ENCODE measurements at places on chromosomes 12 and 14.
A peak's percentile ranks its signal among the peaks of the same experiment; 100 is the strongest.

DNA sequence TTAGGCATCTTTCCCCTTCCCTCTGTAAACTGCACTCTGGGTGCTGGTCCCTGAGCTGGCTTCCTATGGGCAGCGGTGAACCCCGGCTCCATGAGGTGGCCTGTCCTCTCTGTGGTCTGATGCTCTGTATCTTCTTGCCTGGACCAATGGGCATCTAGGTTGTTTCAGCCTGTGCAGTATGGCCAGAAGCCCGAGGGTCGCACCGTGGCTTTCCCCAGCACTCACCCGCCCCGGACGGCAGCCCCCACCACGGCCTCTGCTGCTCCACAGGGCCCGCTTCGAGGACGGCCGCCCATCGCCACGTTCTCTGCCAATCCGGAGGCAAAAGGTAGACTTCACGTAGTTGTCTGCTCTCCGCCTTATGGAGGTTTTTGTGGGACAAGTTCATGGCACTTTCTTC lies 70.1 kb downstream of the EP400 start:
- DNase-seq: no peak

DNA sequence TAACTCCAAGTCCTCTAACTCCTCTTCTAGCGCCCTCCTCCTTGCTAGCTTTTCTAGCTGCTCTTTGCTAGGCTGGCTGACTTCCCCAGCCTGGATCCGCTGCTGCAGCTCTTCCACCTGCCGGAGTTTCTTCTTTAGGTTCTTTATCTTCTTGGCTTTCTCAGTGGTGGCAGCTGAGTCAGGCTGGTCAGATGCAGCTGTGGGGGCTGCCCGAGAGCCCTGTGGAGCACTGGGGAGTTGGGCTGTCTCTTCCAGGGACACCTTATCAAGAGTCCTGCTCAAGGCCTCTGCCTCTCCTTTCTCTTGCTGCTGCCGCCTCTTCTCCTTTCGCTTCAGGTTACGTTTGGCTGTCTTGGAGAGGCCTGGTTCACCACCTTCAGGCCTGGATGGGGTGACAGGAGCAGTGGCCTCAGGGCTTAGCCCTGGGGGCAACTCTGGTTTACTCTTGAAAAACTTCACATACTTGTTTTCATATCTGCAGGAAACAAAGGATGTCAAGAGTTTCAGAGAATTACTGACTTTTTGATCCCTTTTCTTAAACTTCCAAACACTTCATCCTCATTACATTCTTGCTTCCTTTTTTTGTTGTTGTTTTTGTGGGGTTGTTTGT lies 25.7 kb downstream of the PYM1 start:
- DNase-seq: no peak

DNA sequence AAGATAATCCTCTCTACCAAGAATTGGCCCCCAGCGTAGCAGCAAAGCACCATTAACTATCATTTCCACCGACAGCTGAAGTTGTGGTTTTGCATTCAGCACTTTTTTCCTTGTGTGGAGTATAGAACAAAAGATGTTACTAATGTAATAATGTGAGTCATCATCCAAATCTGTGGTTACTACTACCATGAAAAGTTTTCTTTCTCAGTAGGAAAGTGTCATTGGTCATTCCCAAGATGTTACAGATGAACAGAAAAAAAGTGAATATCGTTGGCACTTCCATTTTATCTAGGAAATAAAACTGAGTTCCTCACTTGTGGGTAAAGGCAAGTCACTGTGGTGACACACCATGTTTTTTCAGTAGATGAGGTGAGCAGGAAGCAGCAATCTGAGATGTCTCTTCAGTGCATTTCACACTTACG lies 30.3 kb upstream of the IFNG start:
- peak; percentile 30 for DNase-seq

GRCh38 chr12:41228066-41228820 lies 40.1 kb downstream of the PDZRN4 start:
- DNase-seq: no peak

DNA sequence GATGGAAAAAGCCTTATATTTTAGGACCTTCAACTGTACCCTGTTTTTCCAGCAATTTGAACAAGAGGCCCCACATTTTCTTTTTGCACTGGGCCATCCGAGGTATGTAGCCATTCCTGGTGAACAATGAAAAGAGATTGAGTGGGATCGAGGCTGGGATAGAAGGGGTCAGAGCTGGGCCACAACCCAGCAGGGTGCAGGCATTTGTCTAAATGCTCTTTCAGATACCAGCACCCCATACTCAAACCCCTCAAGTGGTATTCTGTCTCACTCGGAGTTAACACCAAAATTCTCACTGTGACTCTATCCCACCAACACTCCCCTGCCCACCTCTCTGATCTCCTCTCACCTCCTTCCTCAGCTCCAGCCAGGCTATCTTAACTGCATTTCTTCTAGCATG lies 26.8 kb downstream of the DUSP6 start:
- no peak for DNase-seq

DNA sequence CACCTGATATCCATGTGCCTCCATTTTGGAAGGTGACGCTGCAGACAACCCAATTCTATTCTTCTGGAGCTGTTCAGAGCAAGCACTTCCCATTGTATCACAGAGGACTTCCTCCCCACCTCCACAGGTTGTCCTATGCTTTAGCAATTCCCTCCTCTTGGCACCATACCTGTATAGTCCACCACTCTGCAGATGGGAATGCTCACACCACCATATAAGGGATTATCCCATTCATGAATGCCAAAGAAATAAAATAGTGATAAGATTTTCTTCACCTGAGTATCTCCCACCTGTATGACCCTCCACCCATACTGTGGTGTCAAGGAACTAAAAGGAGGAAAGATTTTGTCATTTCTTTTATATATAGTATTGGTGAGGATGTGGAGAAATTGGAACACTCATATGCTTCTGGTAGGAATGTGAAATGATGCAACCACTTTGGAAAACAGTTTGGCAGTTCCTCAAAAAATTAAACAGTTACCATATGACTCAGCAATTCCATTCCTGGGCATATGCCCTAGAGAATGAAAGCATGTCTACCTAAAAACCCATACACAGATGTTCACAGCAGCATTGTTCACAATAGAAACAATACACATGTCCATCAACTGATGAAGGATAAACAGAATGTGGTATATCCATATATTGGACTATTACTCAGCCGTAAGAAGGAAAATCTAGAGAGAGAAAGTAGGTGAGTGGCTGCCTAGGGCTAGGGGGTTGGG lies 75.2 kb downstream of the FIGNL2 start:
- DNase-seq: peak; percentile 77

GRCh38 chr12:107328442-107329133 lies 235.2 kb upstream of the CRY1 start:
- DNase-seq: peak; percentile 75

GRCh38 chr12:68510397-68510796 lies 100.3 kb upstream of the RAP1B start:
- DNase-seq: no peak

- DNase-seq: no peak
Measured at GRCh38 chr14:33899723-33900341, 51.0 kb downstream of the EGLN3 start.

- DNase-seq: no peak
Measured at GRCh38 chr12:110126557-110126956, 2.4 kb downstream of the IFT81 start.

GRCh38 chr12:40262657-40263056 lies 37.9 kb downstream of the LRRK2 start:
- no peak for DNase-seq

- DNase-seq: no peak
Measured at GRCh38 chr12:106729611-106730010, 44.9 kb upstream of the RIC8B start.

- DNase-seq: no peak
Measured at GRCh38 chr12:53618275-53618674, 7.9 kb downstream of the ATF7 start.

GRCh38 chr12:47912556-47912955 lies 7.8 kb upstream of the VDR start:
- no peak for DNase-seq

GRCh38 chr12:131713349-131713748 lies 2.5 kb downstream of the SFSWAP start:
- no peak for DNase-seq

DNA sequence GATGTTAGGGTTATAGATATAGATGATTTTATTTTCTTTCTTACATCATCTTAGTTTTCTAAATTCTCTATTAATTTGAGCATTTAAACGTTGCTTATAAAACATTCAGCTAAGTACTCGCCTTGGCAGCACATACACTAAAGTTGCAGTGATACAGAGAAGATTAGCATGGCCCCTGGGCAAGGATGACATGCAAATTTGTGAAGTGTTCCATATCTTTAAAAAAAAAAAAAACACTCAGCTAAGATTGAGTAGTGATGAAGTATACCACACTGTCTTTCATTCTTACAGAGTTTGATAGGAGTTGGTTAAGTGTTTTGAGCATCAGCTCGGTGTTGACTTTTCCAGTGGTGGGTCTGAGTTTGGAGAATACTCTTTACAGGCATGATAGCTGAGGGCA lies 72.3 kb downstream of the FRMD6 start:
- no peak for DNase-seq

GRCh38 chr12:132186857-132187620 lies 42.8 kb downstream of the NOC4L start:
- no peak for DNase-seq

DNA sequence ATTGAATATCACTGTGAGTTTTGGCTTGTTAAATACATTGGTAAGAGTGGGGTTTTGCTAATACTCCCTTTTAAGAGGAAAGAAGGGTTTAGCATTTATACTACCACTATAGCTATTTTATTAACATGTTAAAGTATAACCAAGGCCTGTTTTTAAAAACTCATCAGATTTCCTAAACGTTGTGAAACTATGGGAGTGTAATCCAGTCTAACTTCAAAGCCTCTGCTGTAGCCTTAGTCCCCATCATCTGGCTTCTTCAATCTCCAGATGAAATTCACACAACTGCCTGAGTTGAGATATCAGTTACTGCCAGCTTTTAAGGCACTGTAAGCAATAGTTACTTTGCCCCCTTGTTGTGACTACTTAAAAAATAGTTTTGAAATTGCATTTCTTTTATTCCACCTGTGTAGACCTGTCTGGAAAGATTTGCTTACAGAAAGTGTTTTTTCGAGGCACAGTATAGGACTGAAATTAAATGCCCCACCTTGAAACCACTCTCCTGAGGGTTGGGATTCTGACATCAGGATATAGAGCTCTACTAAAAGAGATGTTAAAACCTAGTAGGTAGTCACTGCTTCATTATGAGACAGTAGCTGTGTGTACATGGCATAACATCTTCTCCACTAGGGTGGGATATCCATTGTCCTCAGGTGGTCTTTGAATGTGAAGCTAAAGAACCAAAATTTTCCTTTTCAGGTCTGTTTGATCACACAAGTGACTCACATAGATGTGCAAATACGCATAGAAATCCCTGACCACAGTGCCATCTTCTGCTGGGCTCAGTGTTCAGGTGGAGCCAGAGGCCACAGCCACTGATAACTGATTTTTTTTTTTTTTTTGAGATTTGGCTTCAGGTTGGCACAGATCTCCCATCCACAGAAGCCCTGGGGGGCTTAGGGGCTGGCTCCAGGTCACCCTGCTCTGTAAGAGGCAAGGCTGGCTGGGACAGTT lies 125.5 kb downstream of the DAAM1 start:
- DNase-seq: no peak

DNA sequence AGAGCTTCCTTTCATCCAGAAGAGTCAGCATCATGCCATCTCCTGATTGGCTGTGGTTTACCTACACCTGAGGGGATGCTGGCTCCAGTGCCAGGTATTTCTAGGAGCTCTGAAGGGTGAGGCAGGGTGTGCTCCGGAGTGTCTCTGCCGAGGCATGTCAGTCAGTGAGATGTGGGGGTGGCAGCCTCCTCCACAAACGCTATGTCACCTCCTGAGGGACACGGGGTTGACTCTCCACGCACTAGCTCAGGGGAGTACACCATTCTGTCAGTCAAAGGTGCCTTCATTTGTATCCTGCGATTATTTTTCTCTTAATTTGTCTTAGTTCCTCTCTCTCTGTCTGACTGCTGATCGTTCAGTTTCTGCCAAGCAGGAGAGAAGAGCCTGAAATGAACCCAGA lies 604.5 kb downstream of the VRK1 start:
- DNase-seq: no peak

GRCh38 chr14:75885829-75886228 lies 96.0 kb downstream of the TGFB3 start:
- peak; percentile 15 for DNase-seq

- DNase-seq: no peak
Measured at GRCh38 chr12:50947933-50948626, 4.3 kb upstream of the HIGD1C start.

DNA sequence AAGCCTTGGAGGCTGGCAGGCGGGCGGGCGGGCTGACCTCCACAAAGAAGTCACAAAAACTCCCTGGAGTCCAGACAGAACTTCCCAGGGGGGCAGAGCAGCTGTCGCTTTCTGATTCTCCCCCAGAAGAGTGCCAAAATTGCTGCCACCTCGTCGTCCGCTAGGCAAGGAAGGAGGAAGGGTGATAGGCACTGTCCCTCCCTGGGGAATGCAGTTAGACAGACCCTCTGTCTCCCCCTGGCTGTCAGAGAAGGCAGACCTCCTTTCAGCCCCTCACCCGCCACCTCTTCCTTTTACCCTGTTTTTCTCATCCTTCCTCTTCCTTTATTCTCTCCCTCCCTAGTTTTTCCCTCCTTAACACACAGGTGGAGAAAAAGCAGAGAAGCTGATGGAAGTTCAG lies 18.7 kb downstream of the GRIN2B start:
- peak; percentile 64 for DNase-seq

GRCh38 chr14:88323086-88323522 lies at the start of gene KCNK10:
TSS of gene KCNK10 (minus strand) at chr14:88323269. CDS start at chr14:88322798, 471 bp downstream.
- DNase-seq: no peak

DNA sequence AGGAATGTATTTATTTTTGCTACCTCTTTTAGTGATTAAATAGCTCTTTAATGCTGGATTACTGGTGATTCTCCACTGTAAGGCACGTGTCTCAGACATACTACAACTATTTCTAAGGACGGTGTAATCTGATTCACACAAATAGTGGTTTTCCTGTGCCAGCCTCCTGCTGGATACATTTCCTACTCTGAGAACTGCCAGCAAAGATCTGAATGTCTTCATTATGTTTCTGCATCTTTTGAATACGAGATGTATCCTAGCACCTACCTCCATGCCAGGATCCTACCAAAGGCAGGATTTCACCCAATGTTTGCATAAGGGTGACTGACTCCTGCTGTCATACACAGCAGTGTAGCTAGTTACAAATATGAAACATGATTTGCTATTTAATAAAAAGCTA lies 120.6 kb downstream of the PRICKLE1 start:
- no peak for DNase-seq

DNA sequence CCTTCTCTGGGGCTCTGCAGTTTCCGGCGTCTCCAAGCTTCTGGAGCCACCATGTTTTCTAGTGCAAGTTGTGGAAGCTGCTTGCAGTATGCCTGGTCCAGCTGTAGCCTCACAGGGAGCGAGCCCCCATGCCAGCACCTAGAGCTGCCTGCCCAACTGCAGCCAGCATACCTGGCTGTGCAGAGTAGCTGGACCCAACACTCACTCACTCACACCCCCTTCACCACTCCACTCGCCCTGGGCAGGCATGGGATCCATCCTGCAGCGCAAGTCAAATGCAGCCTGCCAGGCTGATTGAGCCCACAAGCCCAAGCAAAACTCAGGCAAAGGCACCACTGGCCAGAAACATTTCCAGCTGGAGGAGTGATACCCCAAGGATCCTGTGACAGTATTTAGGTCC lies 797.3 kb downstream of the SLC16A7 start:
- DNase-seq: no peak
